T-cell (primary cell): ENCODE measurements at places on chromosomes 5 and 9. TPM values are rescaled to one million over a fixed set of nuclear protein-coding genes. Genes with fewer than 3 reads are reported as not detected.

- DNase-seq, result no peak
- no peaks in the 10 kb centered on the region for H3K27me3 ChIP-seq
- no peak overlapping the region for H3K27ac ChIP-seq
- no peaks in the 10 kb centered on the region for H3K36me3 ChIP-seq
Observed at GRCh38 chr5:148760945-148761638, 65.3 kb upstream of the ADRB2 start.

- H3K36me3 ChIP-seq, result no peaks in the 10 kb centered on the region
- DNase-seq, result no peak
- no peak overlapping the region for H3K4me3 ChIP-seq
- no peak overlapping the region for H3K27ac ChIP-seq
Observed at GRCh38 chr9:109831998-109832658, 52.1 kb downstream of the PALM2AKAP2 start.

GRCh38 chr5:12947379-12947778 lies 997.1 kb downstream of the DNAH5 start:
- no peak overlapping the region for H3K27ac ChIP-seq
- DNase-seq, result no peak
- H3K4me1 ChIP-seq, result no peaks in the 10 kb centered on the region

GRCh38 chr9:2859776-2860379 lies 16.0 kb upstream of the PUM3 start:
- H3K4me3 ChIP-seq, result no peak overlapping the region
- no peaks in the 10 kb centered on the region for H3K36me3 ChIP-seq
- no peaks in the 10 kb centered on the region for H3K4me1 ChIP-seq
- no peak for DNase-seq
- peaks cover 4% of the 10 kb centered on the region for H3K27me3 ChIP-seq

The OSMR gene
- total RNA-seq, result not detected

The HACD4 gene
- 11.3 TPM for total RNA-seq
